ENCODE measurements at places on chromosomes 4 and X. TPM values are rescaled to one million over a fixed set of nuclear protein-coding genes. Genes with fewer than 3 reads are reported as not detected.

DNA sequence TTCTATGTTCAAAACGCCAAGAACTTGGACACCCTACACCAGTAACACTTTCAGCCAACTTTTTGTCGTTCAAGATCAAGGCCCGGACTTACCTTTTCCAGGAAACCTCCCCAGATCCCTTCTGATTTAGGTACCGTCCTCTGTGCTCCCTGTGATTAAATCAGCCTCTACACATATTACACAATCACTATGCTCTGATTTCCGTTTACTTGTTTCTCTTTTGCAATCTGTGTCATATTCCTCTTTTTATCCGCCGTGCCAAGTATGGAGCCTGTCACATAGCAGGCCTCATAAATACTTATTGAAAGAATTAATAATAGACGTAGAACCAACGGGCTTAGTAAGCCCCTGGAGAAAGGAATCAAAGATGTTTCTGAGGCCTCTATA is 722 bp upstream of the TMEM33 start:
- DNase-seq = no peak

- DNase-seq = no peak
Measured at GRCh38 chr4:147616849-147617172, 386 bp upstream of the TMEM184C start.

- DNase-seq = peak; percentile 36
Measured at GRCh38 chrX:129523079-129523911, at the start of gene SMARCA1. Gene SMARCA1, minus strand, starts transcription at chrX:129523490. Its CDS starts 120 bp downstream, at chrX:129523370.

DNA sequence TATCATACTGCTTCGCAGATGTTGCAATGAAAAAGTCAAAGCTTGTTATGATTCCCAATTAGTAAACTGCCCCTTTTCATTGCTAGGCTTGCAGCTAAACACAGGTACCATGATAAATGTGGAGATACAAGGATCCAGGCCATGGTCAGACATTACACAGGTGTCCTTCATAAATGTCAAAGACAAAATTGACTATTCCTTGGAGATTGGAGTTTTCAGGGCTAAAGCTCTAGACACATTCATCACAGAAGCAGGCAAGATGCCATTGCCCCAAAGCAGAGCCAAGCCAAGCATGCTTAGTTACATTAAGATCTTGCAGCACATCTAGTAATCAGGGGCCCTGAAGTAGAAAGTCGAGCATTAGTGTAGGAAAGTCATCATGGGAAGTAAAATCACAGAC is 111.3 kb upstream of the INTU start:
- no peak for DNase-seq

- no peak for DNase-seq
Measured at GRCh38 chr4:72666910-72667309, 97.9 kb upstream of the ADAMTS3 start.

GRCh38 chr4:144901141-144901540 is 196.9 kb downstream of the ANAPC10 start:
- DNase-seq = no peak

- no peak for DNase-seq
Measured at GRCh38 chrX:34917146-34917545, 25.4 kb upstream of the FAM47B start.

DNA sequence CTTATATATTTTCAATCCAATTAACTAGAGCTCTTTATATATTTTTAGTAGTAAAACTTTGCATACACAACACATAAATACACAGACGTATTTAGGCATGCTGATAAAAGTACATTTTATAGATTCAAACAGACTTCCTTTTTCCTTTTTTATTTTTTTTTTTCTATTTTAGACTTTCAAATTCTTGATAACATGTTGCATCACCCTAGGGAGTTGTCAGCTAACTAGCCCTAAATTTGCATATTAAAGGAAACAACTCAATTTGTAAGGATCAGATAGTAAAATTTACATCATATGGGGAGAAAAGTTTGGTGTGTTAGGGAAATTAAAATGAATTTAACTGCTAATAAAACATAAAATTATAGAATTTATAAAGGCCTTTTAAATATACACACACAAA is 47.4 kb upstream of the APOOL start:
- no peak for DNase-seq

- DNase-seq = no peak
Measured at GRCh38 chr4:62260254-62260653, 1060.1 kb downstream of the ADGRL3 start.

- no peak for DNase-seq
Measured at GRCh38 chr4:40486534-40486933, 143.1 kb downstream of the RBM47 start.

- no peak for DNase-seq
Measured at GRCh38 chr4:108370291-108371141, 201.8 kb upstream of the LEF1 start.

DNA sequence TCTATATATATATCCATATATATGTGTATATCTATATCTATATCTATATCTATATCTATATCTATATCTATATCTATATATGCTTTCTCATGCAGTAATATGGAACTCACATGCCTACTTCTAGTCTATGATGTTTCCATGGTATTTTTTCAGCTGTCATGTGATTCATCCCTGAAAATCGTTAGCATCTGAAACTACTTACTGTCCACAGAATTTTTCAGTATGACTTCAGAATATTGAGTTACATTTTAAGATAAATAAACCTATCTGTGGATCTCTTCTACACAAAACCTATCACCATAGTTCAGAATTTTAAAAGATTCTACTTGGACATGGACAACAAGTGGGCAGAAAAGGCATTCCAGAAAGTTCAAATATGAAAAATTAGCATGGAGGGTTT is 855.1 kb upstream of the INTU start:
- no peak for DNase-seq

DNA sequence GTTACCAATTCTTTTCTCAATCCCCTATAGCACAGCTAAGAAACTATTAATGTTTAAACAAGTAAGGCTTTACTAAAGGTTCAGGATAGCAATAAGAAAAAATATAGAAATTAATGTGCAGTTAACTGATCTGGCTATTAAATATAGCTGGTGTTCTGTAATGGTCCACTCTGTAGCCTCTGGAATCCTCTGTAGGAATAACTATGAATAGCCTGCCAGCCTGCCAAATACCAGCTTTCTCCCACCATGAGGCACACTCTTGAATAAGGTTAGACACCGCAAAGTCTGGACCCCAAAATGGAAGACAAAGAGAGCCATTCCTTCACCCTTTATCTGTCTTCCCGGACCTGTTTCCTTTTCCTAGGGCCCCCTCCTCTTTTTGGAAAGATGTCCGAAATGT is 30.6 kb downstream of the CEP44 start:
- DNase-seq = no peak

DNA sequence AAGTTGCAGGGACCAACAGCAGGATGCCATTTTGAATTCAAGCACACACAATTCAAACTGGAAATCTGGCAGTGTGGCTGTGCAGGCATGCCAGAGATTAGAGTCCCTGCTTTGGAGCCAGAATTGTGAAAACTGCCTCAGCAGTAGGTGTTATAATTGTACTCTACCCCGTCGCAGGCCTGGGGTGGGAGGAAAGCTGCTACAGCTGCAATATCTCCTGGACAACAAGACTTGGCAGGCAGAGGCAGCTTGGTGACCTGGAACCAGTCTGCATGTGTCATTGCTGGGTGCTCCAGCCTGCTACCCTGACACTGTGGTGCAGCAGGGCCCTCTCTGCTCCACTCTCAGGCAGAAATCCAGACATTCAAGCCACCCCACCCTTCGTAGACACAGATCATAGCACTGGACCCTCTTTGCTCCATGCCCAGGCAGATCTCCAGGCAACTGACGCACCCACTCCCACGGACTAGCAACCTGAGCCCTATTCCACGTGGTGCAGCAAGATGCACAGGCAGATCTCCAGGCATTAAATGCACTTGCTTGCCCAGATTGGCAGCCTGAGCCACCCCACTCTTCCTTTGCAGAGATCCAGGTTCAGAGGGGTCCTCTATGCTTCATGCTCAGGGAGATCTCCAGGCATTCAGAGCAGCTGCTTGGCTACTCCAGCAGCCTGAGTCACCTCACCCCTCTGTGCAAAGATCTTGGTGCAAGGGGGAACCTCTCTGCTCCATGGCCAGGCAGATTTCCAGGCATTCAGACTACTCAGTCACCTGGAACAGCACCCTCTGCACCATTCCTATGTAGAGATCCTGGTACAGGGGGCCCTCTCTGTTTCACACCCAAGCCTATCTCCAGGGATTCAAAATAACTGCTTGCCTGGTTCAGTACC is 140.5 kb downstream of the LRBA start:
- DNase-seq = no peak

DNA sequence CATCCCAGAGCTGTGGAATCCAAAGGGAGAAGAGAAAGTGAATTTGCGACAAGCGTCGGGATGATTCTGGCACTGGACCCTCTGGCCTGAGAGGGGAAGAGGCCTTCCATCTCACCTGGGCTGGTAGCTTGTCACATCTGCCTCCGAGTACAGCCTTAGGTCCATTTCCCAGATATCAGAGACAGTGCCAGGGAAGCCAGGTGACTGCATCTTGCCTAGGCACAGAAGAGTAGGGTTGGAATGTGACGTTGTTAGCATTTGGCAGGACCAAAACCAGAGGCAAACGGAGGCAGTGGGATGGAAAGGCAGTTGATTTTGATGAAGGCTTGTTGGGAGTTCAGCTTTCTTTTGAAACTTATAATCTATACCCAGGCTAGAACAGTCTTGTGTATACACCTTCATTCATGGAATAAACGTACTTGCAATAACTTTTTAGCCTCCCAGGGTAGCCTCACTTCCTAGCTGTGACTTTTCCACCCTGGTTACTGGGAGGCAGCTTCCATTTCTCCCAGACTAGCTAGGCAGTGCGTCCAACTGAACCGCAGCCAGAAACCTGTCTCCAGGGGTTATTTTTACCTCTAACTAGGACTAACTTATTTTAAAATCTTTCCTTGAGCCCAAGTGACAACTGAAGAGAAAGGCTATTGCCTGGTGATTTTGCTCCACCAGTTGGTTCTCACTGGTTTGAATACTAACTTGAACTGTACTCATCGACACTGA is 5.9 kb downstream of the SOD3 start:
- no peak for DNase-seq

- no peak for DNase-seq
Measured at GRCh38 chr4:103076747-103077347, at the start of gene SLC9B2. Gene SLC9B2, minus strand, starts transcription at chr4:103076761. Its CDS starts 9,211 bp downstream, at chr4:103067550.

DNA sequence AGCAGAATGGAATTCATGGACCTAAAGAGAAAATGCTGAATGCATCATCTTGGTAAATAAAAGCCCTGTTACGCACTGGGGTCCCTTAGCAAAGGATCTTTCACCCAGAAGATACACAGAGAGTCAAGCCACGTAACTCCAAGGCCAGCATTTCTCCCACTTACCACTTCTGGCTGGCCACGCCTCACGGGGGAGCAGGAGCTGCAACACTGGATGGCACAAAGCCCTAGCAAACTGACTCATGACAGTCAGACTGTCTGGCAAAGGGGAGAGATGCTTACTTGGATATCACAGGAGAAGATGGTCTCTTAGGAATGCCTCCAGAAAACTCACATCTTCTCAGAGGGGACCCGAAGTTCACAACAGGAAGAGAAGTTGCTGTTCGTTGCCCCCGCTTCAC is 51.4 kb upstream of the BCLAF3 start:
- no peak for DNase-seq

PRRG3 gene
- total RNA-seq = not detected

USP17L12 gene
- total RNA-seq = not detected

CNGA1 gene
- 0.91 TPM for total RNA-seq

HSFX4 gene
- not detected for total RNA-seq

BGN gene
- total RNA-seq = 251 TPM

KDR gene
- 30.8 TPM for total RNA-seq

UGT2B11 gene
- total RNA-seq = not detected

PPP2R2C gene
- 0.17 TPM for total RNA-seq
